ENCODE measurements at places on chromosomes 5 and 9. TPM values are rescaled to one million over a fixed set of nuclear protein-coding genes. Genes with fewer than 3 reads are reported as not detected.

- DNase-seq = no peak
Observed at GRCh38 chr5:142819825-142820224, 49.6 kb downstream of the ARHGAP26 start.

DNA sequence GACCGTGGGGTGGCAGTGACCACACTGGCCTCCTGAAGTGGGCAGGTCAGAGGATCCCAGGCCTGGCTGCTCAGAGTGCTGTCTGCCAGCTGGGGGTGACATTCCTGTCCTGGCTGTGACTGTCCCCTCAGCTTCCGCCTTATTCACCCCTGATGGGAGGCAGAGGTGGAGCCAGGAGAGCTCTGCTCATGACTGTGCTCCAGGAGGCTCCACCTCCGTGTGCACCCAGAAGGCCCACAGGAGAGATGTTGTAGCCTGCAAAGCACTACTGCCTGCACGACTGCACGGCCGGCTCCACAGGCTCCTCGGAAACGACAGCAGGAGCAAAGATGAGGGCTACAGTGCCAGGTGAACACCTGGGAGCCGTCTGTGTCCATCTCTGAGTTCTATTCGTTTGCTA, 60.9 kb downstream of the ROPN1L start:
- DNase-seq = no peak

GRCh38 chr9:128846680-128847030, 17.1 kb upstream of the SPOUT1 start:
- no peak for DNase-seq

DNA sequence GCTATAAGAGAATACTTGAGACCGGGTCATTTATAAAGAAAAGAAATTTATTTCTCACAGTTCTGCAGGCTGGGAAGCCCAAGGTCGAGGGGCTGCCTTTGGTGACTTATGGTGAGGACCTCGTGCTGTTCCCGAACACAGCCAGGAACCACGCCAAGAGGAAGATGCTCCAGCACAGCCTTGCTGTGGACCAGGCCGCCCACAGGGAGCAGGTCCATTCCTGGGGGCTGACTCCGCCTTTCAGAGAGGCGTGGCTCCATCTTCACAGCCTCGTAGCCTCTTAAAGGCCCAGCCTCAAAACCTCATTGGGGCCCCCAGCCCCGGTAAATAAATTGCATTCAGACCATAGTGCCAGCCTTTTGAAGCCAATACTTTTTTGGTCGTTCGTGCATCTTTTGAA, 93.5 kb upstream of the CACNA1B start:
- DNase-seq = no peak

GRCh38 chr5:1107167-1108022, 4.5 kb downstream of the SLC12A7 start:
- DNase-seq = no peak

DNA sequence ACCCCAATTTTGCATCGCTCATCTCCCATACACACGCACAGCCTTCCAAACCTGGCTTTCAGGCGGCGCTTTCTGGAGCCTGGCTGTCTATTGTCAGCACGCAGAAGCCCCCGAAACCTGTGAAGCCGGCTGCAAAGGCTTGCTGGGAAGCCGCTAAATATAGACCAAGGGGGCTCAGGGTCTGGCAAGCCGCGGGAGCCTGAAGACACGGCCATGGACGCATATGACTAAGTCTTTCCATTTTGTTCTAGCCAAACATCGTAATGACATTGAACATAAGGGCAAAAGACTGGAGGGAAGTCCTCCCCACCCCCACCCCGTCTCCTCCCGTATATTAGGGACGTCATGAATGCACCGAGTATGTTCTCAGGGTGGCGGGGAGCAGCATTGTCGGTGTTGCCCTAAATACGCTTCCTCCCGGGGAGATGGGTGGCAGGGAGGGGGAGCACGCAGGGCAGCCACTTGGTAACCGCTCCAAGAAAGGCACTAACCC, 1.1 kb downstream of the CTNND2 start:
- no peak for DNase-seq

- DNase-seq = no peak
Observed at GRCh38 chr5:171906703-171907590, 99.5 kb downstream of the FBXW11 start.

GRCh38 chr5:88825584-88826315, 57.2 kb downstream of the MEF2C start:
- no peak for DNase-seq

SPOCK1 gene
- total RNA-seq = 119 TPM

DBH gene
- not detected for total RNA-seq

GRCh38 chr5:179319741-179320281, 25.4 kb downstream of the ADAMTS2 start:
- no peak for DNase-seq

TUSC1 gene
- total RNA-seq = 30.4 TPM

OSMR gene
- total RNA-seq = 33.1 TPM

DNA sequence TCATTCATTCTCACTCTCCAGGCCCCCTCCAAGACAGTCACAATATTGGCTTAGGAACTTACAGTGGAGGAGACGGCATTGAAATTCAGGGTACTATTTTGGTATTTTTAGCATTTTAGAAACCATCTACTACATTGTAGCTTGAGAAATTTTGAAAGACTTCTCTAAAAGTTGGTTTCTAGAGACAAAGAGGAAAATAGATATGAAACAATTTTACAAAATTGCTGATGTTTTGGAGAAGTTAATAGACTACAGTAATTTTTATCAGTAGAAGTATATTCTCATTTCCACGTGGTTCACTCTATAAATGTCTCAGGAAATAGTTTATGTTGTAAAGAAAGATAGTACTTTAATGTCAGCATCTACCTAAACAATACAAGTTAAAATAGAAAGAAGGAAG, 63.2 kb upstream of the ZSWIM6 start:
- no peak for DNase-seq

DNA sequence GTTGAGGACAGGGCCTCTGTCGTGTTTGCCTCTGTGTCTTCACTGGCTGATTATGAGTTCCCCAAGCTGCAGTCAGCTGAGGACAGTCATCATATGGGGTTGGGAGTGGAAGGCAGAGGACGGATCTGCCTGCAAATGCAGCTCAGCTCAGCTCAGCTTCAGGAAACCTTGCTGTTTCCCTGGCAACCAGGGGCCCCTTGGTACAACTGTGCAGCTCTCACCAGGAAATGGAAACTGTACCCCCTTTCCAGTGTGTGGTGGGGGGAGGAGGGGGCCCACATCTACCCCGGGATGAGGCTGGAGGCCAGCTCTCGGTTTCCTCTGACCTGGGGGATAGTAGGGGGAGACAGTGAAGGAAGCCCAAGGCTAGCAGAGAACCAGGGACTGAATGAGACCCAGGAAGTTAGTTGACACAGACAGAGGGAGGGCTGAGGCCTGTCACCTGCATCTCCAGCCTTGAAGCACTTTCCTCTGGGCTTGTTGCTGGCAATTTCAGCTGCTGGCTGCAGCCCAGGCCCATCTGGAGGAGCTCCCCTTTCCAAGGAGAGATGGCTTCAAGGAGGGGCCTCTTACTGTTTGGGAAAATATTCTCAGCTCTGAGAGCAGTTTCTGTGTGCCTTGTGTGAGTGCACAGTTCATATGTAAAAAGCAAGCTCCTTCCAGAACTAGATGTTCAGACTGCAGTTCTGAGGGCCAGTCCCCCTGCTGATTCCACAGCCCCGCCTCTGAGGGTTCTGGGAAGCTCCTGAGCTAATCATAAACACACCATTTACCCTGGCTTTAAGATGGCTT, 6.9 kb downstream of the ANXA6 start:
- DNase-seq = no peak

DNA sequence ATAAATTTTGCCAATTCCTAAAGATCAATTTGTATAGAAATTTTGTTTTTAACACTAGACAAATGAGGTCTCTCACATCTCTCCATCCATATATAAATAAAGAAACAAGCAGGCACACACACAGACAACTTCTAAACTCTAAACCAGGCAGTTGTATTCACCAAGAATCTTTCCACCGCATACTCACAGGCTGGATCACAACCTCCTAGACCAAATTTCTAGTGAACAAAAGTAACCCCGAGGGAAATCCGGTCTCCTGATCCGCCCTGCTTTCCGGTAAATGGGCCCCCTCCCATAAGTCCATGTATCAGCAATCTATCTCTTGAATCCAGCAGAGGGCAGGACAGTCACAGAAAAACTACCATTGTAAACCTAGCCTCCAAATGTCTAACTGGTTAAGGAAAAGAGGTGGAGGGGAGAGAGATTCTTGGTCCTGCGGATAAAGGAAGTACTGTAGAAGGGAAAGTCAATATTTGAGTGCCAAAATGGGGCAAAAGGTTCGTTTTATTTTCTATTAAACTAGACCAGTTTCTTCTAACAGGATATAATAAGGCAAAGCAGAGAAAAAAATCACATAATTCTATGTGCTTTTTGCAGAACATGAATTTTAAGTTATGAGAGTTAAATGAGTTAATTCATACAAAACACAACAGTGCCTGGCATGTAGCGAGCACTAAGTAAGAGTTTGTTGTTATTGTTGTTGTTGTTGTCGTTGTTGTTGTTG, 4.8 kb upstream of the SMU1 start:
- peak; percentile 78 for DNase-seq

- DNase-seq = no peak
Observed at GRCh38 chr5:179869101-179869500, 10.5 kb upstream of the MRNIP start.

PTGS1 gene
- total RNA-seq = 2.5 TPM

DNA sequence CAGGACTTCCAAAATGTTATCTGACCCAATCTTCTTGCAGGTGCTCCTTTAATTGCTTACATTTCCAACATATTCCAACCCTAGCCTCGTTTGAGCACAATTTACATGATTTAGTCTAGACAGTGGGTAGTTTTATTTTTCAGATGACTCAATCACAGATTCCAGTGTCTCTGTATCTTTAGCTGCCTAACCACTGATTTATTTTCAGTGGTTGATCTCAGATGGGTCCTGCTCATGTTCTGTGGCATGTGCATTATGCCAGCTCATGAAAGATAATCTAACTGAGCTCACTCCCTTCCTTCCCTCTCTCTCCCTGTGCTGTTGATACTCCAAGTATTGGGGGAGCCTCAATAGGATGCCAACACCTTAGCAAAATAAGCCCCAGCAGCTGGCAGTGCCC, 106.1 kb upstream of the ICE1 start:
- DNase-seq = no peak

DNA sequence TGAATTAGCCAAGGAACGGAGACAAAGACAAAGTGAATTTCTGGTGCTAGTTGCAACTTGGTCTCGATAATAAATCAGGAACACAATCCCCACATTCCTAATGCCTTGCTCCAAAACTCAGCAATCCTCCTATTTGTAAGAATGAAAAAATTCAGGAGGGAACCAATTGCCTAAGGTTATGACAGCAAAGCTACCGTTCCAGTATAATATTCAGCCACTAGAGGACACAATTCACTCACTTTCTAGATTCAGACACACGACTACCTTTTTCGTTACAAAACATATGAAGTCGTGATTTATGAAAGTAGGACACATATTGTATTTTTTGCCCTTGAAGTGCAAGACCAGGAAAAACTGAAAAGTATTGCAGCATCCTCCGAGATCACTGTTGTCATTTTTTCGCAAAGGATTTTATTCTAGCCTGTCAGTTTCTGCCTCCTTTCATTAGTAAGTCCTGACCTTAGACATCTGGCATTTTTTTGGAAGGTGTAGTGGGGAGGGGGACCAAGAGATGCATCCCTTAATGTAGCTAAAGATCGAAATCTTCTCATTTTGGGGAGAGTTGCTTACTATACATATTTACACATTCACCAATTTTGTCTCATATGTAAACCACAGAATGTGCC, 133.1 kb downstream of the DOCK8 start:
- no peak for DNase-seq

DNA sequence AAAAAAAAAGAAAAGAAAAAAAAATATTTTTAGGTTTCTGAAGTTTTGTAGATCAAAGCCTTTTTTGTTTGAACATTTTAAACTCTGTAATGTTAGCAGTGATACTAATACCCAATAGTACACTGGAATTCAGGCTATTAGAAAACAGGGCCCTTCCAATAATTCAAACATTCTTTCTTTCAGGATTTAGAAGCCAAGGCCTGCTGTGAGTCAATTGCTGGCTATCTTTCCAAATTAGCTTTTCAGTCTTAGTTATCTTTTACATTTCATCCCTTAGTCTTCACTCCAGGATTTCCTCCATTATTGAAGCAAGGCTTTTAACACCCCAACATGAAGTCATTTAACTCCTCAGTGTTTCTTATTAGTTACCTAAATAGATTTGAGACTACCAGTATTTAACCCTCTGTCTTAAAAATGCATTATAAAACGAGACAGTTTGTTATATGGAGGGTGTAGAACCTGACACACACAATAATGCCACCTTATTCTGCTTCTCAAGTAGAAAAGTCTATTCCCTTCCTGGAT, 951.9 kb upstream of the DMAC1 start:
- DNase-seq = no peak

GRCh38 chr5:161112371-161112770, 260.4 kb upstream of the ATP10B start:
- DNase-seq = no peak
